ENCODE measurements at places on chromosomes 11 and 22.

- DNase-seq, result no peak
Measured at GRCh38 chr11:116581349-116581748, 191.4 kb downstream of the BUD13 start.

GRCh38 chr22:22037740-22038139, 55.2 kb upstream of the TOP3B start:
- DNase-seq, result no peak

GRCh38 chr11:60130496-60130895, 42.0 kb downstream of the MS4A2 start:
- DNase-seq, result no peak

- DNase-seq, result no peak
Measured at GRCh38 chr11:58285483-58286040, 17.5 kb upstream of the OR10W1 start.

DNA sequence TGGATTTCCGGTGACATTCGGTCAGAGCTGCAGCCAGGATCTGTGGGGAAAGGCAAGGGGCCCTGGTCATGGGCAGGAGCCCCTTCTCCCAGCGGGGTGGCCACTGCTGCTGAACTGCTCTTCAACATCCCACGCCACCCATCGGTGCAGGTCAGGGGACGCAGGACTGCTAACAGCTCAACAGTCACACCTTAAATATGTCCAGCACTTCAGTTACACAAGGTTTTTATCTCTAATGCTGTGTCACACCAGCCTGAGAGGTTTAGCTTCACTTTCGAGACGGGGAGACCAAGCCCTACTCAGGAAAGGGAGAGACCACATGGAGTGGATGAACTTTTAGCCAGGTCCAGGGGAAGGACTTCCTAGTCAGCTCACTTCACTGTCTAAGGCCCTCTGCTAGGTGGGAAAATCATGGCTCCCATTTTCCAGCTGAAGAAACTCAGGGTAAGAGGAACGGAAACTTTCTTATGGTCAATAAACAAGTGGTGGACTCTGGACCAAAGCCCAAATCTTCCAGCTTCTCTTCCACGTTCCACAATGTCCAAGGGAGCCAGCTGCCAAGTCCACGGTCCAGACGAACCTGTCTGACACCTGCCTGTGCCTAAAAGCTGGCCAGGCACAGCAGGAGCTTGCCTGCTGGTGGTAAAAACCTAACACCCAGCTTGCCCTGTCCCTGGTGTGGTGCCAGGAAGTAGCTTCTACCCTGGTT, 21.0 kb upstream of the CHADL start:
- DNase-seq, result no peak

DNA sequence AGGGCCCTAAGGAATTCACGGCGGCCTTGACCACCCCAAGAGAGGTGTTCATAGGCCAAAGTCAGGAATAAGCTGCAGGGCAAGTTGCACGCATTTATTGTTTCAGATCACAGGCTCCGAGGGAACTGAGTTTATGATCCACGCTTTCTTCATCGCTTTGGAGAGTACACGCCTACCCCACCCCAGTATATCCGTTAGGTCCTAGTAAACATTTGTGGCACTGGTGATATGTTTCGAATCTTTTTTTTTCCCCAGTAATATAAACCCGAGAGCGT, 805 bp downstream of the GANAB start:
- DNase-seq, result no peak

GRCh38 chr11:107041088-107041444, 22.8 kb upstream of the GUCY1A2 start:
- DNase-seq, result no peak

DNA sequence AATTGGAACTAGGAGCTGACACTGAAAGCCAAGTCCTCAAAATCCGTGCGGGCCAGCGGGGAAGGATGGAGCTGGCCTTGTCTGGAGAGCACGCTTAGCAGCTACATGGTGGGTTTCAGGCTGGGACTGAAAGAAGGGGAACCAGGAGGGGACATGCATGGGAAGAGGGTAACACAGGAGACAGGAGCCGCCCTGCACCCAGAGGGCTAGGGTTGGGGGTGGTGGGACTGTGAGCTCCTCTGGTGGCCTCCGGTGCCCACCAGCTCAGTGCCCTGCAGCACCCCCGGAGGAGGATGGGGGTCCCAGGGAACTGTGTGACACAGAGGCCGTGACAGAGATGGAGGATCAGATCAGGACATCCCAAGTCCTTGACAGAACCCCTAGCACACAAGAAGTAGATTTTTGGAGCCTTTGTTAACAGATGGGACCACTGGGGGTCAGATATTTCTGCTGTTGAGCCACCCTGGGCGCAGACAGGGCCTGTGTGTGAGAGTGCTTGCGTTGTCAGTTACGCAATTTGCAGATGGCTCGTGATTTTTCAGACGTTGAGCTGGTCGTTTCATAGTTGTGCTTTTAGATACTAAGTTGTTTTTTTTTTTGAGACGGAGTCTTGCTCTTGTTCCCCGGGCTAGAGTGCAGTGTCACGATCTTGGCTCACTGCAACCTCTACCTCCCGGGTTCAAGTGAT, 21.3 kb upstream of the GRAMD4 start:
- DNase-seq, result no peak

DNA sequence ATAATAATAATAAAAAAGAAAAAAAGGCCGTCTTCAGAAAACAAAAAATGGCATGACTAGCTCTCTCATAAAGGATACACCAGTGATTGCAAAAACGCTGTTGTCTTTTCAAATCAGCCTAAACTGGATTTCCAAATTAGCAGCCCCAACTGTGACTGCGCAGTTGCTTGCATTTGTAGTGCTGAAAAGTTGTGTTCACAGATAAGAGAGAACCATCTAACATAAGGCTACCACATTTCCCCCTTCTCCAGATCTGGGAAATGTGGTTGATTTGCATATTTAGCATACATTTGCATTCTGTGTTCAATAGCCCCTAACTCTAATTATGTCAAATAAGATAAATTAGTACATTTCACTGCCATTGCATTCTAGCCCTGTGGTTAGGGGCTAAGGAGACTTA, 650.7 kb downstream of the OPCML start:
- no peak for DNase-seq
